Tibial nerve (tissue), 4 donors: ENCODE measurements at places on chromosomes 16 and 17.
A peak's percentile ranks its signal among the peaks of the same experiment; 100 is the strongest.

GRCh38 chr17:19730843-19731242 lies 14.5 kb upstream of the SLC47A2 start:
- DNase-seq = no peak

DNA sequence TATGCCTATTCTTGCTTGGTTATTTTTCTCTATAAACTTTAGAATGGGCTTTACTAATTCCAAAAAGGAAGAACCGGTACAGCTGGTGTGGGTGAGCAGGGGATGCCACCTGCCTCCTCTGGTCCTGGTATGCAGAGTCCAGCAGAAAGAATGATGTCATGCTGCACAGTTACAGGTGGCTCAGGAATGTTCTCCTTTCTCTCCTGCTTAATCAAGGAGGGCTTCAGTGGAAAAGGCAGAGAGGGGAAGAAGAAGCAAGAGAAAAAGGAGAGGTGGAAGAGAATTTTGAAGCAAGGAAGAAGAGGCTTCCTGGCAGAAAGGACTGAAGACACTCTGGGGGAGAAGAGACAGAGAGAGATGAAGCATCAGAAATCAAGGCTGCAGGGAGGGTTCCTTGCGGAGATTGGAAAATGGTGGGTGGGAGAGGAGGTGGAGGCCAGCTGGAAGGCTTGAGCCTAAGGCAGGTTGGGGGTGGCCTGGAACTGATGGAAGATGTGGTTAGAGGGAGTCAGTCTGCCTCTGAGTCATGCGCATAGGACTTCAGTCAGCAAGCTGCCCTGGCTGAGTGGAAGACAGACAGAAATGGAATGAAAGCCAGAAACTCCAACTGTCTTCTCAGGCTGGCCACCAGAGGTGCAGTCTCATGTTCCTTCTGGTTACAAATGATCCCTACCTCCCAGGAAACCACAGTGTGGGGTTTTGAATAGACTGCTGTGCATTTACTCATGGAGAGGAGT lies 64.6 kb upstream of the CRHR1 start:
- DNase-seq = no peak

DNA sequence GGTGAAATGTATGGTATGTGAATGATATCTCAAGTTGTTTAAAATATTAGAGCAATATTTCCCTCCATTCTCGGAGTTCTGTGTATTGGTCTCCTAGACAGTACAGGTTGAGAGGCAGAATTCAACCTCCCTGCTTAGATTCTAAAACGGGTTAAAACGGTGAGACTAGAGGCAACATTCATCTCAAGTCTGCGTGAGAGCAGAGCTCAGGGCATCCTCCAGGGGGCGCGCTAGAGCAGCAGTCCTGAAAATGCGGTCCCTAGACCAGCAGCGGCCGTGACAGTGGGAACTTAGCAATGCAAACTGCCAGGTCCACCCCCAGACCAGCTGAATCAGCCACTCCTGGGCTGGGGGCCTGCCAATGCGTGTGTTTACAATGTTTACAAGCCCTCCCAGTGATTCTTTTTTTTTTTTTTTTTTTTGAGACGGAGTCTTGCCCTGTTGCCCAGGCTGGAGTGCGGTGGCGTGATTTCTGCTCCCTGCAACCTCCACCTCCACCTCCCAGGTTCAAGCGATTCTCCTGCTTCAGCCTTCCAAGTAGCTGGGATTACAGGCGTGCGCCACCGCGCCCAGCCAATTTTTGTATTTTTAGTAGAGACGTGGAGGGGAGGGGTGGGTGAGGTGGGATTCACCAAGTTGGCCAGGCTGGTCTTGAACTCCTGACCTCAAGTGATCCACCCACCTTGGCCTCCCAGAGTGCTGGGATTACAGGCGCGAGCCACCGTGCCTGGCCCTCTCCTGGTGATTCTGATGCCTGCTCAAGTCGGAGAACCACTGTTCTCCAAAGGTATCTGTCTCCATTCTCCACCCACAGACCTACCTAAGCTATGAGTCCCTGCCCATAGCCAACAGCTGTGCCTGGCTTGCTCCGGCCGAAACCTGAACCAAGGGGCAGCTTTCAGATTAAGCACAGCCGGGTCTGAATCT lies 24.2 kb downstream of the KLHL36 start:
- peak; percentile 75 for DNase-seq

GRCh38 chr16:84883301-84883700 lies 63.5 kb downstream of the CRISPLD2 start:
- no peak for DNase-seq

GRCh38 chr17:81294512-81295030 lies 536 bp downstream of the SLC38A10 start:
- no peak for DNase-seq

DNA sequence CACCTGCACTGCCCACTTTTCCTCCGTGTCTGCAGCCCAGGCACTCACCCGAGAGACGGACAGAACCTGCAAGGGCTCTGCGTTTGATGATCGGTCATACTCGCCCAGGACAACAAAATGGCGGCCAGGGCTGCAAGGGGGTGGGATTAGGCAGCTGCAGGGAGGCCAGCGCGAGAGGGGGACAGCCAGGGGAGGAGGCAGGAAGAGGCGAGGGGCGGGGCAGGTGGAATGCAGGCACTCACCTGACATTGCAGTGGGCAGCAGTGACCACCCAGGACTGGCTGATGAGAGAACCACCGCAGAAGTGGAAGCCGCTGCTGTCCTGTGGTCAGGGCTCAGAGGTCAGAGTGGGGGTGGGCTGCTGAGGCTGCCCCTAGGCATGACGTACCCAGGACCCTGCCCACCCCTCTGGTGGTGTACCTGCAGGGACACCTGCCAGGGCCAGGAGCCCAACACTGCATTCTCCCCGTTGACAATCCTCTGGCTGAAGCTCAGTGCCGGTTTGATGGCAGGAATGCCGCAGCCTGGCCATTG lies 917 bp downstream of the CTRL start:
- DNase-seq = no peak

- no peak for DNase-seq
Observed at GRCh38 chr17:18148586-18148985, 35.0 kb upstream of the ALKBH5 start.

GRCh38 chr16:48197294-48197693 lies 41.5 kb upstream of the ABCC12 start:
- no peak for DNase-seq

DNA sequence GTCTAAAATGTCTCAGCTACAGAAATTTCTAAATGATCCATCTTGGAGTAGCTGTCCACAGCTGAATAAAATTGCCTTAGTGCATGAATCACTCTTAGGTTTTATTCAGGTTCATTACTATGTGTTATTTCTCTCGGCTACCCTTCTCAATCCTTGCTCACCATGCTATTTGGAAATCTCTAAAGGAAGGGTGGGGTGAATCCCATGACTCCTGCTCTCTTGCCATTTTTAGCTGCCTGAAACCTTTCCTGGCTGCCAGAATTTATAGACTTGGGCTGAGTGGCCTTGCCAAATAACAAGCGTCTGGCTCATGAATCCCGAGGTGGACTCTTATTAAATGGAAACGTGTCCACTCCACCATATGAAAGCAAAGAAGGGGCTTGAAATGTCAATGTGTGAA lies 936.1 kb upstream of the SOX9 start:
- DNase-seq = no peak

DNA sequence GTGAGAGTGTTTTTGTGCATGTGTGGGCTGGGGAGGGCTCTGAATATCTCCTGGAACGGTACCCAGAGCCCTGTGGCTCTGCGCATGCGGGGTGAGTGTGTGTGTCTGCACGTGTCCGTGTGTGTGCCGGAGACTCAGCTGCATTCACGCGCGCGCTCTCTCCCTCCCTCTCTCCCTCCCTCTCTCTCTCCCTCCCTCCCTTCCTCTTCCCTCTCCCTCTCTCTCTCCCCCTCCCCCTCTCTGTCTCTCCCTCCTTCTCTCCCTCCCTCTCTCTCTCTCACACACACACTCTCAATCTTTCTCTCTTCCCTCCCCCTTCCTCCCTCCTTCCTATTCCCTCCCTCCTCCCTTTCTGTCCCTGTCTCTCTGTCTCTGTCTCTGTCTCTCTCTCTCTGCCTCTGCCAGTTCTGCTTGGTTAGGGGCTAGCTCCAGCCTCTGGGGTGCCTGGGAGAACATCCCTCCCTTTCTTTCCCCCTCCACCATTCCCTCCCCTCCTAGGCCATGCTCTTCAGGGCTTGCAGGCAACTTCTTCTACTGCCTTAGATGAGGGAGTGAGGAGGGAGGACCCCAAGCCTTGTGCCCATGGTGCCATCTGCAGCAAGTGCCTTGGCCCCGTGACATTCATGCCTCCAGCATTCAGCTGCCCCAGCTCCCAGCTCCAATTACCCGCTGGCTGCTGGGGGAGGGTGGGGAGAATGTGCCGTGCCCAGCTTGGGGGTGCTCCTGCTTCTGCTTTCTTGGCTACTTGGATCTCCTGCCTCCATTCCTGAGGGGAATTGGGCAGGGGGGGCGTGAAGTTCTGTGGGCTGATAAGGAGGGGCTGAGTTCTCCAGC lies 6.4 kb downstream of the THRA start:
- peak; percentile 93 for DNase-seq

DNA sequence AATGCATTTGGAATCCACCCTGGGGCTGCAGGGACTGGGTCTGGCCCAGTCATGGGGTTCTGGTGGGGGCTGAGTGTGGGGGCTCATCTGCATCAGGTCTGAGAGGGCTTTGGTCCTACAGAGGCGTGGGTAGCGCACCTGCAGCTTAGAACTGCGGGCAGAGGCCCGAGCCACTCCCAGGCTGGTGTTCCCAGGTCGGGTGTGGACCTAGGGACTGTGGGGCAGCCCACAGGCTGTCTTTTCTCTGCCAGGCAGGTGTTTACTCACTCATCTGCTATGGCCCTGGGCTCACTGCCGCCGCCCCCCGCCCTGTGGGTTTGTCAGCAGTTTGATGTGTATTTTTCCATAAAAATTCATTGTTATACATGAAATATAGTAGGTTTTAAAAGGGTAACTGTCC lies 27.0 kb upstream of the DOC2B start:
- DNase-seq = no peak

- no peak for DNase-seq
Observed at GRCh38 chr17:70446446-70446845, 277.1 kb downstream of the KCNJ2 start.

DNA sequence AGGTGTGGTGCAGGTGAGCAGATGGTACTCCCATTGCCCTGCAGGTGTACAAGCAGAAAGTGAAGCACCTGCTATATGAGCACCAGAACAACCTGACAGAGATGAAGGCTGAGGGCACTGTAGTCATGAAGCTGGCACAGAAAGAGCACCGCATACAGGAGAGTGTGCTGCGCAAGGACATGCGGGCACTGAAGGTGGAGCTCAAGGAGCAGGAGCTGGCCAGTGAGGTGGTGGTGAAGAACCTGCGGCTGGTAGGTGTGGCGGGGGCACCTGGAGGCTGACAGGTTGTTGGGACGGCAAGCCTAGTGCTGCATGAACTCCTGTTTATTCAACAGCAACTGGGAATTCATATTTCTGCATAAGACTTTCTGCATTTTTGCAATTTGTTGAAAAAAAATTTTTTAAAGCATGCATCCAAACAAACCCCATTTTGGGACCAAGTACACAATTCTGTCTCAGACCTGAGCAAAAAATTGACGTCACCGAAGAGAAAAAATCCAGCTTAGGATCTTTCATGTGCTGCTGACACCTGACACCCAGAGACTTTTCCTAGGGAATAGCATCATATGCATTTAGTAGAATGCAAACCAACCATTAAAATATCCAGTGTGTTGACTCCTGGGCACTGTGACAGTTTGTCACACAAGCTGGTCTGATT lies 13.5 kb upstream of the DBNDD1 start:
- no peak for DNase-seq

GRCh38 chr16:8075271-8075670 lies 515.0 kb downstream of the TMEM114 start:
- no peak for DNase-seq

- DNase-seq = no peak
Observed at GRCh38 chr16:75323198-75323597, 71.8 kb upstream of the BCAR1 start.

- no peak for DNase-seq
Observed at GRCh38 chr16:87496447-87496801, 3.6 kb upstream of the ZCCHC14 start.

DNA sequence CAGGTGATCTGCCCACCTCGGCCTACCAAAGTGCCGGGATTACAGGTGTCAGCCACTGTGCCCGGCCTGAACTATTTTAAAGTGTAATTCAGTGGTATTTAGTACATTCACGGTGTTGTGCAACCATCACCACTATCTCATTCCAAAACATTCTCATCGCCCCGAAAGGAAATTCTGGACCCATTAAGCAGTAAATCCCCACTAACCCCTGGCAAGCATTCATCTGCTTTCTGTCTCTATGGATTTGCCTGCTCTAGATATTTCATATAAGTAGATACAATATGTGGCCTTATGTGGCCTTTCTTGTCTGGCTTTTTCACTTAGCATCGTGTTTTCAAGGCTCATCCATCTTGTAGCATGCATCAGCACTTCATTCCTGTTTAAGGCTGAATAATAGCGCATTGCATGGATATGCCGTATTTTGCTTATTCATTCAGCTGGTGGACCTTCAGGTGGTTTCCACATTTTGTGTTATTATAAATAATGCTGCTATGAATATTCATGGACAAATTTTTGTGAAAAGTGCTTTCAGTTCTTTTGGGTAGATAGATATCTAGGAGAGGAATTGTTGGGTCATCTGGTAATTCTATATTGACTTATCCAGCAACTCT lies 8.4 kb upstream of the HERPUD1 start:
- DNase-seq = no peak

- no peak for DNase-seq
Observed at GRCh38 chr17:7222093-7222971, 2.6 kb downstream of the ACADVL start.

DNA sequence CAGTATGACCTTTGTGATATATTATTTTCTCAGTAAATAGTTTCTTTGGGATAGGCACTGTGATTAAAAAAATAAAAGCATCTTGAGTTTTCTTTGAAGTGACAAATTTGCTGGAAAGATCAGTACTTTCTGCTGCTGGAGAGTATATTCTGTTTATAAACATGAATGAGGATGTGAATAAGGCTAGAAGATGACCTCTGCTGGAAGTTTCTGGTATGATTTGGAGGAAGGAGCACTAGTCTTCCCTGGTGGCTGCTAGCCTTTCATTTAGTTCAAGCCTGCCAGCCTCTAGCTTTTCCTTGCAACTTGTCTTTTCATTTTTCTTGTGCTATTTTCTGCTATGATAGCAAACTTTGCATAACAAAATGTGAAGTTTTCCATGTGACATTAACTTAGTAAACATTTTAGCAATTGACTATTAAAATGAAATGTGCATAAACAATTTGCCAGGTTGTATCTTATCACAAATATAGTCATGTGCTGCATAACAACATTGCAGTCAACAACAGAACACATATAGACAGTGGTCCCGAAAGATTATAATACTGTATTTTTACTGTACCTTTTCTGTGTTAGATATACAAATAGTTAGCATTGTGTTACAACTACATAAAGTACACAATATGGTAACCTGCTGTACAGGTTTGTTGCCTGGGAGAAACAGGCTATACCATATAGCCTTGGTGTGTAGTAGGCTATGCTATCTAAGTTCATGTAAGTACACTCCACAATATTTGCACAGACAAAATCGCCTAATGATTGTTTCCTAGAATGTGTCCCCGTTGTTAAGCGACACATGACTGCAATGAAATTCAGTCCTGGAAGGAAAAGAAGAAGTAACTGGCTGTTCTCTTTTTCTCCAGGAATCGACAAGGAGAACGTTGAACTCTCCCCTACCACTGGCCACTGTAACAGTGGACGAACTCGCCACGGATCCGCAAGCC lies 18.1 kb upstream of the RAB11FIP4 start:
- DNase-seq = no peak

- no peak for DNase-seq
Observed at GRCh38 chr16:17496891-17497290, 26.1 kb upstream of the XYLT1 start.

- no peak for DNase-seq
Observed at GRCh38 chr16:52727849-52728248, 180.9 kb upstream of the TOX3 start.

- no peak for DNase-seq
Observed at GRCh38 chr17:27290916-27291598, 2.9 kb upstream of the WSB1 start.
